ENCODE measurements at places on chromosomes 3 and 15.

GRCh38 chr3:60185161-60185560, 1066.1 kb downstream of the FHIT start:
- DNase-seq: no peak

- no peak for DNase-seq
Observed at GRCh38 chr15:84681831-84682230, 23.8 kb upstream of the NMB start.

DNA sequence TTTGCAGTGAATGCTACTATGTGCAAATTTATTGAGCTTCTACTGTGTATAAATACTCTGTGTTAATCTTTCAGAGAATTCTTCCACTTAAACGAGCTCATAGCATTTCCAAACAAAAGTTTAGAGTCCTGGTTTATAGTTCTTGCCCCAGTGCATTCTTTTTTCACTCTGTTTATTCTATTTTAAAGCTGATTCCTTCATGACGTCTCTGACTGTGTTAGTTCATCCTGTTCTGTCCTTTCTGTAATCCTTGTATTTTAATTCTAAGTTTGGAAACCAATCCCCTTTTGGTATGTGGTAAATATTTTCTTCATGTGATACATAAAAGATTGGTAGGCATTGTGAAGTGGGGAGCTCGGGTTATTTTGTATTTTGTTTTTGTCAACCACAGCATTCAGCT, 18.7 kb downstream of the P2RY14 start:
- no peak for DNase-seq

GRCh38 chr3:107627962-107628542, 105.3 kb downstream of the BBX start:
- no peak for DNase-seq

- no peak for DNase-seq
Observed at GRCh38 chr15:92291900-92292299, 101.8 kb upstream of the ST8SIA2 start.

- DNase-seq: no peak
Observed at GRCh38 chr3:177197727-177198460, 612 bp upstream of the TBL1XR1 start.

- no peak for DNase-seq
Observed at GRCh38 chr15:57290187-57290586, 86.1 kb upstream of the CGNL1 start.

GRCh38 chr15:47754312-47754711, 37.0 kb downstream of the SEMA6D start:
- DNase-seq: no peak

GRCh38 chr3:176767385-176767784, 429.9 kb downstream of the TBL1XR1 start:
- no peak for DNase-seq

- no peak for DNase-seq
Observed at GRCh38 chr3:100868096-100868495, 125.1 kb downstream of the ABI3BP start.

DNA sequence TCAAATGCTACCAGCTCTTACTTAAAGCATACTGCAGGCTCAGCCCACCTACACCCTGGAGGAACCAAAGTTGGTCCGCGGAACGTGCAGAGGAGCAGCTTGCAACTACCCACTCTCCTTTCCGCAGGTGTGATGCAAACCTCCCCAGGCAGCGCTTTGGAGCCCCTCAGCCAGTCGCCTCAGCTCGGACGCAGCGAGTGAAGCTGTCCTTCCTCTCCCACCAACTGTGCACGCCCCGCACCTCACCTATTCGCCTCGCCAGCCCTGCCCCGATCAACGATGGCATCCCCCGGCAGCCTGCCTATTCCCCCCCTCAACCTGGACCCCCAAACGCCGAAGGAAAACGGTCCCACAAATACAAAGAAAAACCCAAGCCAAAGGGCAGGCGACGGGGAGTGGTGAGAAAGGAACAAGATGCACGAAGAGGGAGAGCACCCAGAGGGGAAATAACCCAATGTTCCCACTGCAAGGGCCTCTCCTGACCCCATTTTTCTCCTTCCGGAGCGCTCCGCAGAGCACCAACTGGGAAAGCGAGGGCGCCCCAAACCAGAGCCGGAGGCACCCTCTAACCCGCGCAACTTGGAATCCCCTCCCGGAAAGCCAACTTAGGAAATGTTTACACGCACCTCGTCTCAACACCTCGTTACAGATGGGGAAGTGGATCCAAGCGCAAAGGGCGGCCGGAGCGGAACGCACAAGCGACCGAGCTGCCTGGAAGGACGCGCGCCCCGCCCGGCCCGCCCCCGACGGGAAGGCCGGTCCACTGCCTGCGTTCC, 665 bp downstream of the GLB1 start:
- DNase-seq: no peak

- DNase-seq: no peak
Observed at GRCh38 chr3:107431246-107432012, 54.2 kb downstream of the CCDC54 start.

- no peak for DNase-seq
Observed at GRCh38 chr3:139105154-139105702, 60.5 kb upstream of the PRR23C start.

DNA sequence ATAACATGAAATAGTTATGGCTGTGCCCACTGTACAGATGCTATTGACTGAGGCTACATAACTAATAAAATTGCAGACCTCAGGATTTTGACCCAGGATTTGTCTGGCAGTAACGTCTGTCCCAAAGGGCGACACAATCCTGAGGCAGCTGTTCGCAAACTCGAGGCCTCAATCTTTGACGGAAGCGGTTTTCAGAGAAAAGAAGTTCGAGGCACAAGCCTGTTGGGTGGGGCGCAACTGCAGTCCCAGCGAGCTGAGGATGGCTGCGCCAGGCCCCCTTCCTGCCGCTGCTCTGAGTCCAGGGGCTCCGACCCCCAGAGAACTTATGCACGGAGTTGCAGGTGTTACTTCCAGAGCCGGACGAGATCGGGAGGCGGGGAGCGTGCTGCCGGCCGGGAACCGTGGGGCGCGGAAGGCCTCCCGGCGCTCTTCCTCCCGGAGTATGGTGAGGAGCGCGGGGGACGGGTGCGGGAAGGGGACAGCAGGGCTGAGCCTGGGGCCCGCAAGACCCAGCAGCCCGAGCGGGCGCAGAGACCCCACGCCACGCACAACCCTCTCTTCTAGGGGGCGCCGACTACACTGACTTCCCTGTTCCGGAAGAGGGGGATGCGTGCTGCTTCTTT, at the start of gene PARP15:
PARP15 (plus strand) TSS at position 242 of the 623 bp plus-strand sequence; CDS start at position 260, 18 bp downstream.
- no peak for DNase-seq

DNA sequence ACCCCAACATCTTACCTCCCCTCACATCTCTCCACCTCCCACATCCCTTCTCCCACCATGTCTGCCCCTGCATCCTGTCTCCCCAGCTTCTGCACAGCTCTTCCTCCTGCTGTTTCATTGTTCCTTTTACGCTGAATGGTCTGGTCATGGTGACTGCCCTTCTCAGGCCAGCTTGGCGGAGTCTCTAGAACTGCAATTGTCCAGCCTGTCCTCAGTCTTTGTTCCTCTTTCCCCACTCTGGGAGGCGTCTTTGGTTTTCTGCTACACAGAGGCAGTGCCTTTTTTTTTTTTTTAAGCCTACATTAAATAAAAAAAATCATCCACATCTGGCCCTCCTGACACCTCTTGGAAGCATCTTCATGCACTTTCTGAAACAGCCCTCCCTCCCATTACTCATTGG, 49.1 kb upstream of the SEC22A start:
- no peak for DNase-seq

GRCh38 chr3:82495655-82496054, 734.2 kb upstream of the GBE1 start:
- DNase-seq: no peak

DNA sequence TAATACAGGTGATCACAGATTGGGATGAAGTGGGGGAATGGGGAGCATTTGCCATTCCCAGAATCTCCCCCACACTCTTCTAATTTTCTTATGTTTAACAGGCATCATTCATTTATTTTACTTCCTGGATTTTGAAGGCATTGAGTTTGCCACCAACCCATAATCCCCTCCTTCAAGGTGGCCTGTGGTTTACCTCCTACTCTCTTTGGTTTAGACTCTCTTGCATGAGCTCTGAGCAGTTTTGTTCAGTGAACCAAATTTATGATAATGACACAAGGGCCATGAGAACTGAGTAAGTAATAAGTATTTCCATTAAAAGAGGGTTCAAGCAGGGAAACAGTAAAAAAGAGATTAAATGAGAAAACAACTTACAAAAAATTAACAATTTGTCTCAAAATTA, 703.1 kb upstream of the CFAP20DC start:
- no peak for DNase-seq

DNA sequence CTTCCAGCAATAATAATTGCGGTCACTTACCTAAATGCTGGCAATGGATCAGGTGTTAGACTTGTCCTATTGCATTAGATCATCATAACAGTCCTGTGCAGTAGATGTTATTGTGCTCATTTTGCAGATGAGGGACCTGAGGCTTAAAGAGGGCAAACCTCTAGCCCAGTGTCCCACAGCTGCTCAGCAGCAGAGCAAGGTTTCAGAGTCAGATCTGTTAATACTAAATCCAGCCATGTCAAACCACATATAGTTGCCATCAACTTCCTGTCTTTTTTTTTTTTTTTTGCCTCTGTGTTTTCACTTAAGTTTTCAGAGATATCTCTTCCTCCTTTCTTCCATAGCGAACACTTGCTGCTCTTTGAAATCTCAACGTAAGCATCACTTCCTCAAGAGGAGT, 12.1 kb downstream of the FEZF2 start:
- DNase-seq: no peak

DNA sequence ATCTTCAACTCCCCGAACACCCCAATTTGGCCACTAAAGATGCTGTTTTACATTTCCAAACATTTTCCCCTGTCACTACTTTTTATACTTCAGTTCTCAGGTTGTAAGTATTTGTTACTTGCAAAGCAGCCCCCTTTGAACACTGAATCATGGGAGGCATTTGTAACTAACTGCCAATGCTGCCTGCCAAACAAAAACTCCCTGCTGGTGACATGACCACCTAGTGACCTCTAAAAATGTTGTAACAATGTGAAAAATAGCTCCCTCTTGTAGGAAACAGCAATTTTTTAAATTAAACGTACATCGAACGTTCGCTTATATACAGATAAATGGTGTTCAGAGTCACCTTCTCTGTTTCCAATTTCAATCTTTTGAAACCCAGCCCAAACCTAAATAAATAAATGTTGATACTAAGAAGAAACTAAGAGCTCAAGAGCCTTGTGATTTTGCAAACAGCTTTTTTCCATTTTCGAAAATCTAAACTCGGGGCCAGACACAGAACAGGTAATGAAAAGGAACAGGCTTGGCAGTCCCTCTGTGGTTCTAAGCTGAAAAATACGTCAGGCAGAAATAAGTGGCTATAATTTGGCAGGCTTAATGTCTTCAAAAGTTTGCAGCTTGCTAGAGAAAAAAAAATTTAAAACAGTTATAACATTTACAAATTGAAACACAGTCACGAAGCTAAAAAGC, 268.6 kb upstream of the WNT5A start:
- DNase-seq: no peak

GRCh38 chr3:58144478-58145325, 66.1 kb downstream of the DNASE1L3 start:
- no peak for DNase-seq
